ENCODE measurements at places on chromosomes 3 and 15.
A peak's percentile ranks its signal among the peaks of the same experiment; 100 is the strongest.

- DNase-seq: no peak
Measured at GRCh38 chr15:87213626-87214025, 1042.9 kb downstream of the NTRK3 start.

DNA sequence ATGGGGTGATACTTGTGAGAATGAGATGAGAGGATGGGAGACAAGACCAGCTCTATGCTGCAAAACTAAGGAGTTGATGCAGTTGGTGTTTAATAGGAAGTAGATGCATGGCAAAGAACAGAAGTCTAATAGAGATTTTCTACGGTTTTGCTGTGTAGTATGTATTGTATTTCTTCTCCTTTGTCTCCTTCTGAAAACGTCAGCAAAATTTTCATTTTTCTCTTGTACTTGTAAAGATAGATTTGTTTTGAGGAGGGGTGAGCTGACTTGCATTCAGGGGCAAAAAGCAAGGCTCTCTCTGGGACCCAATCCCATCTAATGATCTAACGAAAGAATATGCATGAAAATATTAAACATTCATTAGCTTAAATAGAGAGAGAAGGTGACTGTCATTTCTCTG, 94.6 kb upstream of the NANOGP8 start:
- no peak for DNase-seq

DNA sequence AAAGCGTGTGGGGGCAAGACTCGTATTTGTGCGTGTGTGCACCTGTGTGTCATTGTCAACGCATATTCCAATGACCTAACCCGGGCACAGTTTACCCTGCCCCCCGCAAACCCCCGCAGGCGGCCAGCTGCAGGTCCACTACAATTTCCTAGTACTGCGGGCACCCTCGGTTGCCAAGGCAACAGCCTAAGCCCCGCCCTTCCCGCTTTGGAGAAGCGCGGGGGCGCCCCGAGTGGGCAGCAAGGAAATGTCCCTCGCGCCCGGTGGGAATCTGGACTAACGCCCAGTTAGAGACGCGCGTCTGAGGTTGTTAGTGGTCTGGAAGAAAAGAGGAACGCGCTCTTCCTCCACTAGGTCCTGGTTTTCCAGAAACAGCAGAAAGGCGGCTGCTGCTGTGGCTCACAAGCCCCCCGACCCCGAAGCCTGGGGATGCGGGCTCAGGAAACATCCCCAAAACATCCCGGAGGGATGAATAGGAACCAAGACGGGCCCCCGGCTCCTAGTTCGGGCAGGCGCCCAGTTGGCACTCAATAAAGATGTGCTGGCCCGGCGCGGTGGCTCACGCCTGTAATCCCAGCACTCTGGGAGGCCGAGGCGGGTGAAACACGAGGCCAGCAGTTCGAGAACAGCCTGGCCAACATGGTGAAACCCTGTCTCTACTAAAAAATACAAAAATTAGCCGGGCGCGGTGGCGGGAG, 1.1 kb downstream of the ABHD14A start:
- DNase-seq: no peak

DNA sequence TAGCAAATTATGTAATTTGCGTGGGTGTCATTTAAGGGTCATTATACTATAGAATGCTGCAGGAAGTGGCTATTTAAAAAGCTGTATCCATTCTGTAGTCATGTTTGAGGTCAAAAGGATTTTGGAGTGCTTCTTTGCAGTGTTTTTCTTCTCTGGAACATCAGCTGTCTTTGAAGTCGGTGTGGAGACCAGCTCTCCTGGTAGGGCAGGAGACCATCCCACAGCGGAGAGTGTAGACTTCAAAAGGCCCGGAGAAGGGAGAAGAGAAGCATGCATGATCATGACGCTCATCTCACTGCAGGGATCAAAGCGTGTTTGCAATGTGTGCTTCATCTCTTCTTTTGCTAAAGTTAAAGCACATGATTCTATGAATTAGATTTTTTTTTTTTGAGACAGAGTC, 19.9 kb downstream of the PXK start:
- no peak for DNase-seq

DNA sequence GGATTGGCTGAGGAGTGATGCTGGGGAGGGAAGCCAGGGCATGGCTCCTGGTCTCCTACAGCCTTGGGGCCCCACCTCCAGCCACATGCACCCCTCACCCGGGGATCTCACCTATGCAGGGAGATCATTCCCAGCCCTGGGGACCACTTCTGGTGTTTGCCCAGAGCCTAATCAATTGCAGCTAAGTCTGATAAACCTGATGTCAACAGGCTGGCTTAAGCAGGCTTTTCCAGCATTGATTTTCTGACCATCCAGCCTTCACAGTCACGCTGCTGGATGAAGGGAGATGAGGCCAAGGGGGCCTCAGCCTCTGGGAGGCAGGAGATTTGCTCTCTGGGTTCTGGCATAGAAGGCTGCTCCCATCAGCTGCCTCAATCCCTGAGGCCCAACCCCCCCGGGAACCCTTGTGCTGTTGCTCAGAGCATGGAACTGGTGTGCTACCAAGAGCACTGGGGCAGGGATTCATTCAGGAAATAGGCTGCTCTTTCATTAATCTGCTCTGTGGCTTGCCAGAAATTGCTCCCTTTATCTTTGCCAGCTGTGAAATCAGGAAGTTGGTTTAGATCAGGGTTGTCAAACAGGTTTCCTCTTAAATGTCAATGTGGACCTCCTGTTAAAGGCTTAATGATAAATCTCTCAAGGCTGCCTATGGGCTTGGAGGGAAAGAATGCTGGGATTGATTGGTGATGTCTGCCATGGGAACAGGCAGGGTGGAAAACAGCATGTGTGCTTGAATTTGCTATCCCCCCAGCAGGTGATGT, 19.0 kb downstream of the FAM3D start:
- DNase-seq: peak; percentile 39

GRCh38 chr3:46668591-46668990, 24.9 kb downstream of the ALS2CL start:
- DNase-seq: no peak

All from Jurkat, Clone E6-1 (cell line).